ENCODE measurements at places on chromosomes 5 and 9. TPM values are rescaled to one million over a fixed set of nuclear protein-coding genes. Genes with fewer than 3 reads are reported as not detected.

- no peak for DNase-seq
- H3K27ac ChIP-seq = no peak overlapping the region
- no peaks in the 10 kb centered on the region for H3K27me3 ChIP-seq
- no peak overlapping the region for H3K4me3 ChIP-seq
- H3K4me1 ChIP-seq = peaks cover 2% of the 10 kb centered on the region
Observed at GRCh38 chr9:80504601-80505230, 933.0 kb downstream of the TLE4 start.

DNA sequence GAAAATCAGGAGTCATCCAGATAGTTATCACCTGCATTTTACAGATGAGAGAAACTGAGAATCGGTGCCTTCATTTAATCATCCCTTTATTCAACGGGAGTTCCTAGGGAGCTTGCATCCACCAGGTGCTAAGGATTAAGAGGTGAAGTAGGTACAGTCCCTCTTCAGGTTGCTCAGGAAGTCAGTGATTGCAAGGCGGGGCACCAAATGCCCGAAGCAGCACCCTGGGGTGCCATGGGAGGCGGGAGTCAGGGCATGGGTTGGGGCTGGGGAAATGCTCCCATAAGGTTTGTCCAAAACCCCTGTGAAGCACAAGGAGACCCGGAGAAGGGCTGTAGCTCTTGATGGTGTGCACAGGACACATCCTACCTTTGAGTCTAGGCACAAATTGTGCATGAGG is 98.8 kb upstream of the KLF4 start:
- peaks cover 14% of the 10 kb centered on the region for H3K4me1 ChIP-seq
- H3K4me3 ChIP-seq = no peak overlapping the region
- H3K36me3 ChIP-seq = no peaks in the 10 kb centered on the region
- H3K27ac ChIP-seq = peak overlapping the region; percentile 84

DNA sequence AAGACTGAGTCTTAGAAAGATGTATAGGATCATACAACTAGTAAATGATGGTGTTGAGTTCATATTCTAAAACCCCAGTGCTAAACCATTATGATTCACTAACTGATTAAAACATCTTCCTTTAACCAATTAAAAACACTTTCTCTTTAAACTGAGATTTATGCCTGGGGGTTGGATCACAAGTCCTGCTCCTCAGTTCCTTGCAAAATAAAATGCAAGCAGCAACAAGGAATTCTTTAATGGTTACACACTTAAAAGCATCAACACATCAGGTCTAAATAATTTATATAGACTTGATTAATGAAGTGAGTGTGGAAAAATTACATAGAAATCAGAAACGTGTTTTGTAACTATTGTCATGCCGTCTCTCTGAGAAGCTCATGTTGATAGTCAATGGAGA is 189.2 kb downstream of the TARS1 start:
- H3K4me1 ChIP-seq = no peaks in the 10 kb centered on the region
- H3K27me3 ChIP-seq = no peaks in the 10 kb centered on the region
- no peak overlapping the region for H3K4me3 ChIP-seq

- DNase-seq = no peak
- H3K36me3 ChIP-seq = no peaks in the 10 kb centered on the region
- no peaks in the 10 kb centered on the region for H3K27me3 ChIP-seq
Observed at GRCh38 chr5:53946405-53947100, 363.8 kb downstream of the ARL15 start.

DNA sequence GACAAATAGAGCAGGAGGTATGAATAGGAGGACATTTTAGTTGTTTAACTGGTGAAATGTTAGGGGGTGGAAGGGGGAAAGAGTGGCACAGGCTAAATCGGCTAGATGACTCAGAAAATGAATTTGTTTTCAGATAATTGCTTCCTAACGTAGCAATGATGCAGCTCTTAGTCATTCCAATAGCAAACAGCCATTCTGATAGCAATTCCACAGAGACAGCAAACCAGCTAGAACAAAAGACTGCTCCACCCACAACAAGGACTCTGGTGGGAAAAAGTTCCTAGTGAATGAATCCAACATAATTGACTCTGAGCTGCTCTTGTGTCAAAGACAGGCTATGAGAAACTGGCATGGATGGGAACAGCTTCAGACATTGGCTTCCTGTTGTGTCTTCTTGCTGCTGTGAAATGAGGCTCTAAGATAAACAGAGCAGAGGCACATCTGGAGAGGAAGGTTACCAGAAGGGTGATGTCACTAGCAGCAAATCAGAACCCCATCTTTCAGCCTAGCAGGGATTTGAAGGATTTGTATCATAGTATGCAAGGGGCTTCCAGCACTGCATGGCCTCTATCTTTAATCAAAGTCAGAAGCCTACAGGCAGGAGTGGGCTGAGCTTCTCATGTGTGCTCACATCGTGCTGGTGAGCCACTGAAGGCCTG is 28.1 kb upstream of the F2RL1 start:
- H3K27me3 ChIP-seq = no peaks in the 10 kb centered on the region
- DNase-seq = no peak
- no peaks in the 10 kb centered on the region for H3K36me3 ChIP-seq

DNA sequence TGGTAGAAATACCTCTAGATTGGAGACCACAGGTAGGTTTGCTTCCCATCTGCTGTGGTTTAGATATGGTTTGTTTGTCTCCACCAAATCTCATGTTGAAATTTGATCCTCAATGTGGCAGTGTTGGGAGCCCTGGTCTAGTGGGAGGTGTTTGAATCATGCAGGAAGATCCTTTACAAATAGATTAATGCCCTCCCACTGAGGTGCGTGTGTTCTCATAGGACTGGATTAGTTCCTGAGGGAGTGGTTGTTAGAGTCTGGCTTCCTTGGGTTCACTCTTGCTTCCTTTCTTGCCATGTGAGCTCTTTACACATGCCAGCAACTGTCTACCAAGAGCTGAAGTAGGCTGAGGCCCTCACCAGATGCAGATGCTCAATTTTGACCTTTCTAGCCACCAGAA is 391.1 kb upstream of the GRIA1 start:
- H3K36me3 ChIP-seq = no peaks in the 10 kb centered on the region
- no peaks in the 10 kb centered on the region for H3K4me1 ChIP-seq
- H3K4me3 ChIP-seq = no peak overlapping the region

DNA sequence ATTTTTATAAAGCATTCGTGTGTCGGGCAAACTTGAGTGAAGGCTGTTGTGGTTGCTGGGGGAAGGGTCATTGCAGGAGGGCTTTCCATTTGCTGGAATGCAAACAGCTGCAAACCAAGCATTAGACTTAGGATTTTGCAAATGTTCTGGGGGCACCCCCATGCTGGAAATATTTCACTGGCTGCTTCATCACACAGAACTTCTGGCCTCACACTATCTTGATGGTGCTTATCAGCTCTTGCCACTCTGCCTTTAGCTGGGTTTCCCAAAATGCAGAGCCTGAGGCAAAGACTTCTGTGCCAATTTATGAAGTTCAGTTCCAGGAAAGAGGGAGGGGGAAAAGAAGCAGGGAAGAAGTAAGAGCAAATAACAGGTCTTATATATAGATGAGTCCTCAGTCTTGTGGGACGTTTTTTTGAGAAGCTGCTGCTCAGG is 8.6 kb upstream of the COL15A1 start:
- H3K4me3 ChIP-seq = no peak overlapping the region
- no peak for DNase-seq
- H3K27me3 ChIP-seq = no peaks in the 10 kb centered on the region
- H3K36me3 ChIP-seq = no peaks in the 10 kb centered on the region
- no peak overlapping the region for H3K27ac ChIP-seq

Gene SEC16A
- total RNA-seq = 72.1 TPM

Gene CCNB1
- 3.3 TPM for total RNA-seq

Gene MYO10
- total RNA-seq = 35.7 TPM

Gene SOHLH1
- not detected for total RNA-seq

Gene PRRX2
- not detected for total RNA-seq

All from upper lobe of left lung (tissue), 6 donors.